ENCODE measurements at places on chromosomes 4 and X. TPM values are rescaled to one million over a fixed set of nuclear protein-coding genes. Genes with fewer than 3 reads are reported as not detected.

DNA sequence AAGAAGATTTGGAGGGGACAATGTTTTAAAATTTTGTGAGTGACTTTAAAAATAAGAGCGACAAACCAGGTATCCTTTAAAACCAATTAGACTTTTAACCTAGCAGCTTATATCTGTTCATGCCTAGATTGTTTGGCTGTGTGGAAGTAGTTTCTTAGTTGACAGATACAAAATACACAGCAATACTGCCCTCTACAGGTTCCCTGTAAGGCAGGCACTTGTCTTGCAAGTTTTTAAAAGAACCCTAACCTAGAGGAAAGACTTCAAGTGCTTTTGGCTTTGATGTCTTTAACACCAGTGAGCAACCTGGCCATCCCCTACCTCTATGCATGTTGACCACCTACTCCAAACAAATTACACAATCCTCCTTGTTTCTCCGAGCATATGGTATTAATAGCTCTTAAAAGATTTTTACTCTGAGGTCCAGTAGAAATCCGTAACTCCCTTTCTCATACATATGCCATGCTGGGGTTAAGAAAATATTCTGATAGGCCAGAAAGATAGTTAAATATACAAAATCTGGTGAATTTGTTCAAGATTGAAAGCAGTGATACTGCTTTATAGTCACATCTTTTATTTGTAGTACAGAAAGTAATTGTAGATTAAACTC, 273.0 kb downstream of the ARHGAP24 start:
- no peak overlapping the region for H3K27ac ChIP-seq
- H3K4me3 ChIP-seq: no peak overlapping the region
- no peak for DNase-seq
- H3K36me3 ChIP-seq: no peaks in the 10 kb centered on the region
- H3K27me3 ChIP-seq: no peaks in the 10 kb centered on the region

- peaks cover 8% of the 10 kb centered on the region for H3K27me3 ChIP-seq
- DNase-seq: no peak
- no peak overlapping the region for H3K4me3 ChIP-seq
Measured at GRCh38 chr4:76365636-76366035, 55.3 kb downstream of the CCDC158 start.

Gene CLNK
- polyA plus RNA-seq: 2.1 TPM

DNA sequence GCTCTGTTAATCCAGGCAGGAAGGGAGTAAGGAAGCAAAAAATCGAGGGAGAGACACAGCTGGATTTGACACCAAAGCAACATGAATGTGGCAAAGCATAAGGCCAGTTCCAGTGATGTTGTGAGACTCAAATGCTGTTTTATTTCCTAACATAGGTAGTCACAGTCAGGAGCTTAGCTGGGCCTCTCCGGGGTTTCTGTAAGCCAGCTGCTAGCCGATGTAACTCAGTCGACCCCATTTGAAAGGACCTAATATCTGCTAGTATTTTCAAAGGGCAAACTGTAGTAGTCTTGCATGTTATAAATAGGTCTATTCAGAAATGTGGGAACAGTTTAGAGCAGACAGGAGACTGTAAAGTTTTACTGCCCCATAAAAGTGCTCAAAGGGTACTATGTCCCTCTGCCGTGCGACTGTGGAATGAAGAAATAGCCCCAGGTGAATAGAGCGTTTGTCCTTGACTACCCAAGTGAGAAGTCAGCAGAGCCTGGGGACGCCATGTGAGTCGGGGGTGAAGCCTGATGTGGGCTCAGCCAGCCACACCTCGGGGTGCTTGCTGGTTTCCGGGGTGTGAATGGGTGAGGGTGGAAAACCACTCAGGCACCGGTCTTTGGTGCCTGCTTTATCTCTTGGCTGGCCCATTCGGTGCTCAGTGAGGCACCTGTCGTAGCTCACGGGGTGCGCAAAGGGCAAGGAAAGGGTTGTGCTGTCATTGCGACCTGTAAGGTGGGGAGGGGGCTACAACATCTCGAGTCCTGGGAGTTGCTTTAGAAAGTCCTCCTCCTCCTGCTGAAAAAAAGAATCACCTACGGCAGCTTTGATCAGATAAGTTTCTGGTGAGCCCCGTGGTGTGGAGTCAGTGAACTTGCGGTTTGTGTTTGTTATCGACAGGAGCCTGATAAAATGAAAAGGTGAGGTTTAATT, 745 bp downstream of the TRIM2 start:
- H3K27ac ChIP-seq: no peak overlapping the region
- no peaks in the 10 kb centered on the region for H3K27me3 ChIP-seq
- 0 out of 2 replicates have a peak, but pooled peaks cover 2% of the 10 kb centered on the region for H3K4me1 ChIP-seq

Data from GM12878 (cell line).